Stimulated activated CD4-positive, alpha-beta T cell treated with anti-CD3 and anti-CD28 coated beads, Interleukin-1b, Interleukin-23, amount 100 ng/mL, for 1 hour (primary cell): ENCODE measurements at places on chromosomes 5 and 9.
A peak's percentile ranks its signal among the peaks of the same experiment; 100 is the strongest.

- DNase-seq = no peak
These were observed 34.7 kb downstream of the GABRP start for GRCh38 chr5:170818232-170818631.

- DNase-seq = no peak
These were observed 133.8 kb upstream of the SLC24A2 start for GRCh38 chr9:19922476-19923118.

DNA sequence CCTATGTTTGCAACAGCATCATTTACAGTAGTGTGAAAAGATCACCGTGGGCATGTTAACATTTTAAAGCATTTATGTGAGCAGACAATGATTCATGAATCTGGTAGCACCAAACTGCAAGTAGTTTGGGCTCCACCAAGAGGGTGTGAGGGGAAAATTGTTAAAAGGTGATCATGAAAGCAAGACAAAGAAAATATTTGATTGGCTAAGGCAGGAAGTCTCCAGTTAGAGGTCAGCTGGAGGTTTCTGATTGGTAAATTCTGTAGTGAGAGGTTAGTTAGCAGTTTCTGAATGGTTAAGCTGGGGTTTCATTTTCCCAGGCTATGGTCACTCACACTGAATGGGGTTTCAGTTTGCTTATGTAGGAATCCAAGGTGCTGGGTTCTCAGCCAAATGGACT, 13.5 kb upstream of the DRD1 start:
- DNase-seq = no peak

GRCh38 chr5:176334031-176334770, 27.4 kb downstream of the KIAA1191 start:
- DNase-seq = no peak

DNA sequence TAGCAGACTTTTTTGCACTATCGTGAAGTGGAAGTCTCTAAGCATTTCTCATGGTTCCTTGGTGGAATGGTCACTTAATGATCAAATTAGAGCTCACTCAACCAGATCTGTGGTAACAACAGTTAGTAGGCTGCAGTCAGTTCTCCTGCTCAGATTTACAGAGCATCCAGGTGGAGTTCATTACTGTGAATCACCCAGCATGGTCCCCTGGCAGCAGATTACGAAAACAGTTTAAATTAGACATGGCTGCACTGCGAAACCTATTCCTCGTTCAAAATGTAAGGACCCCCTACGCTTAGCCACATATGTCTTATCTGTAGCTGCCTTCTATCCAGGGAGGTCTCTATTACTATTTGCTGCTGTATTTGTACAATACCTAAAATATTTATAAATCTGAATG, 823.6 kb upstream of the ARRDC3 start:
- DNase-seq = no peak

DNA sequence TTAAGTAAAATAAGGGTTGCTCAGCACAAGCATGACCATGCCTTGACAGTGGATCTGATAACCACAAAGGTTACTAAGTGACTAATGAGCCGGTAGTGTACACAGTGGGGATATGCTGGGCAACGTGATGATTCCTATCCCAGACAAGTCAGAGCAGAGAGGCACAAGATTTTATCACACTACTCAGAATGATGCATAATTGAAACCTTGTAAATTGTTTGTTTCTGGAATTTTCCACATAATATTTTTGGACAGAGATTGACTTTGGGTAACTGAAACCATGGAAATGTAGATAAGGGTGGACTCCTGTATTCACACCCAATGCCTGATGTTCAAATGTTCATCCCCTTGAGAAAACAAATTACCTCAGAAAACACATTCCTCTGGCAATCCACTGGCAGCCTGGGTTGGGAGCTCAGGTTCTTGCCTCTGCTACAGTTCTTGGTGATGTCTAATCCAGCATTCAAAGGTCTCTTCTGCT, 16.2 kb upstream of the ERAP1 start:
- DNase-seq = no peak

DNA sequence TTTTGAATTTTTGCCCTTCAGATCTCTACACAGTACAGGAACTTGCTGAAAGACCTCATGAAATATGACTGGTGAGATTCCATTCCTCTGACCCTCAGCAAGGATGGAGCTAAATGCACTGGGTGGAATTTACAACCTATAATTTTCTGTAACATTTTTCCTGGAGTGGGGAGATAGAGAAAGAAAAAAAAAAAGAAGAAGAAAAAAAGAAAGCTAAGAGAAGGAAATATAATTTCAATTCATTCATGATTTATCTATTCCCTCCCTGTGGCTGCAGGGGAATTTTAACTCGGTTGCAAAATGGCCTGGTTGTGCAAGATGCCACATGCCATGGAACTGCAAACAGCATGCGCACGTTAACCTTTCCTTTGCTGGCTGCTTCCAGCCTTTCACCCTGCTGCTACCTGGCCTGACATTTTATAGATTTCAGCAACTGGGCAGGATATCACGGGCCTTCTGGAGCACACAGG, 155.4 kb downstream of the FSTL4 start:
- DNase-seq = no peak

GRCh38 chr9:121121582-121122087, 46.9 kb downstream of the CNTRL start:
- peak; percentile 80 for DNase-seq

DNA sequence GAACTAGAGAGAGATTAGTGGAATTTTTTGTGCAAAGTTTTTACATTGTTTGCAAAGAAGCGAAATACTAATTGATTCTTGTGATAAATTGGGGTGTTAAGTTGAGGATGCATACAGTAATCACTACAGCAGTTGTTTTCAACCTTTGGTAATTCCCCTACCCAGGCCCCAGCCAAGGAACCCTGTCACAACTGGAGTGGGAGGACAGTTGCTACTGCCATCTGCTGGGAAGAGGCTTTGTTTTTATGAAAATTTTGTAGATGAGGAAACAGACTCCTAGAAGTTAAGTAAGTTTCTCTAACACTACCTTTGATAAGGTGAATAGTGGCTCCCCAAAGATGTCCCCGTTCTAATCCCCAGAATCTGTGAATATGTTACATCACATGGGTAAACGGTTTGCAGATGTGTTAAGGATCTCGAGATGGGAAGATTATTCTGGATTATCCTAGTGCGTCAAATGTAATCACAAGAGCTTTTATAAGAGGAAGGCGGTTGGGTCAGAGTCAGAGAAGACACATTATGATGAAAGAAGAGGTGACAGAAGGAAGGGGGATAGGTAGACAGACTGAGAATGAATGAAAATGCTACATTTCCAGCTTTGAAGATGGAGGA, 34.0 kb upstream of the PPP1R2B start:
- no peak for DNase-seq

- no peak for DNase-seq
These were observed 5.7 kb downstream of the PHF2 start for GRCh38 chr9:93582115-93582514.
